LHCN-M2 (cell line): ENCODE measurements at places on chromosomes 2 and 18. TPM values are rescaled to one million over a fixed set of nuclear protein-coding genes. Genes with fewer than 3 reads are reported as not detected.

GRCh38 chr2:124034265-124034664 is 9.2 kb downstream of the CNTNAP5 start:
- DNase-seq, result no peak

- DNase-seq, result no peak
Observed at GRCh38 chr2:216554755-216555154, 56.1 kb downstream of the RPL37A start.

DNA sequence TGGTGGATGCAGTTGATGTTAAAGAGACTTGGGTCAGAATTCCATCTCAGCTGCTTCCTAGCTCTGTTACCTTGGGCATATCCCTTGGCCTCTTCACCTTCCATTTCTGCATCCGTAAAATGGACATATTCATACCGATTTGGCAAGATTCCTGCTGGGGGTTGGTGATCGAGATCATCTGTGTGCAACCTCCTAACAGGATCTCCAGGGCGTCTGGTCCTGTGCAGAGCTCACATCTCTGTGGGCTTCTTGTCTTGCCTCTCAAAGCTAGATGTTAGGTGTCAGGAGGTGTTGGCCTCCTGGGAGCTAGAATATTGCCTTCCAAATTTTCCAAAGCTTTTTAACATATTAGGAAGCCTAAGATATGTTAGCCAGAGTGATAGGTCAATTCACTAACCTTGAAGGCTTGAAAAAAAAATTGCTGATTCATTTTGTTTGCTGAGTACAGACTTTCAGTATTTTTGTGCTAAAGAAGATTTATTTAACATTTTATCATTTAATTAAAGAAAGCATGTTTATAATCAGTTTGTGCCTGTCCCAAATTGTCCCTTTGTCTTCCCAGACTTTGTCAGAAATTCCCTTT is 69.7 kb upstream of the ZNF516 start:
- DNase-seq, result no peak

The MYO1B gene
- 108 and 117 TPM in 2 replicates for total RNA-seq
